ENCODE measurements at places on chromosomes 5 and 9. TPM values are rescaled to one million over a fixed set of nuclear protein-coding genes. Genes with fewer than 3 reads are reported as not detected.

DDX4 gene
- total RNA-seq, result not detected

FBXW5 gene
- total RNA-seq, result 196 TPM

DNA sequence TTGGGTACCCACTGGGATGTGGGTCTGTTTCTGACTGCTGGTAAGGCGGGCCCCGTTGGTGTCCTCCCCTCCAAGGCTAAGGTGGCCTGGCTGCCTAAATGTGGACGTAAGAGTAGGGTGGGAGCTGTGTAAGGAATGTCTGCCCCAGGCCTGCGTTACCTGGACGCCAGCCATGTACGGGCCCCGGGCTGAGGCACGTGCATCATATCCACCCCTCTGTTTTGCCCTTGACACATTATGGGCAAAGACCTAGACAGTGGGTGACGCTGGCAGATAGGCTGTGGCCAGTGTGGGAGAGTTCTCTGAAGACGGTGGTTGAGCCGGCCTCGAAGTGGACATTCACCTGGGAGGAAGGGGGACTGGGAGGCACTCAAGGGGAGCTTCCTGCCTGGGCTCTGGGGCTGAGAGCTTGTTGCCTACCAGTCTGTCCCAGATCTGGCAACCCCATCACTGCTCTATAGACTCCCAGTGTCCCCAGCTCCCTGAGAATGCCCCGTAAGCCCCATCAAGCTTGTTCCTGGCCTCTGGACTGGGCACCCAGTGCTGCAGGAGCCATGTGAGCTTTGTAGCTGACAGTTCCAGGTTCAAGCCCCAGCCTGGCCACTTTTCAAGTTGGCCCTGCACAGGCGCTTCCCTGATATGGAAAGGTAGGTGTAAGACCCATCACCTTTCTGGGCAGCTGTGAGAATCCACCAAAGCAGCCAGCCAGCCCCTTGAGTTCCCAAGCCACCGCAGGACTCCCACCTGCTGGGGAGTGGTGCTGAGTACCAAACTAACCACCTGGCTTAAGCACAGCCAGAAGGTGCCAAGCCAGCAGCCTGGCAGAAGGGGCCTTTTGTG is 3.2 kb upstream of the PRR7 start:
- DNase-seq, result no peak

RANBP3L gene
- total RNA-seq, result 9.4 TPM

PAEP gene
- not detected for total RNA-seq

GRCh38 chr9:81563739-81564138 is 125.6 kb downstream of the TLE1 start:
- no peak for DNase-seq

DNA sequence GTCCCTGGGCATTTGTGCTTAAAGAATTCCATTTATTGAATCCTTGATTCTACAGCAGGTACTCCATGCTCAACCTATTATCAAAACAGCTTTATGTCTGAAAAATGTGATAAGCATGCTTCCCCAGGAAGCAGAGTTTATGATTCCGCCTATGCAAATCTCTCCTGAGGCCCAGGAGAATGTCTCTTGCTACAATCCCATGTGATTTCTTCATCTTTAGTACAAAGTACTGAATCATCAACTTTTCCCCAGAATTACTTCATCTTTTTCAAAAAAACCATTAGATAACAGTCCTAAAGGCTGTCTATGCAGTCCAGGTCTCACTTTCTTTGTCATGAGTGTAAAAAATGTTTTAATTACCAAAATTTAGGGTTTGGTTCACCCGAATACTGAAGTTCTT is 130.2 kb upstream of the ADAMTSL1 start:
- DNase-seq, result no peak

DNA sequence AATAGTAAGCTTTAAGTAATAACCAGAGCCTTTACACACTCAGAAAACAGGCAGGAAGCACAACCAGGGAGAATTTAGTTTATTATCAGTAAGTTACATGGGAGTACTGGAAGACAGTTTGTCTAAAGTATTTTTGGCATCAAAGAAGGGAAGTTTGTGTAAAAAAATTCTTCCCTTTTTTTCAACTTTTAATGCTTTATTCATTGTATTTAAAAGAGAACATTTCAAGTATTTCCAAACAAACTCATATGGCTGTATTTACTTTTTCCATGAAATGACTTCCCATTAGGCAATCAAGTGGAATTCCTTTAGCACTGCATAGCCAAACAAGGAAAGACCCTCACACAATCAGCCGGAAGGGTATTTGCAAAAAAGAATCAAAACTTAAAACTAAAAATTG is 26.7 kb downstream of the RNF145 start:
- DNase-seq, result no peak

All from myocyte (in vitro differentiated cells).